ENCODE measurements at places on chromosomes 16 and 17.

GRCh38 chr17:66687570-66688284 is 147.2 kb upstream of the CACNG5 start:
- no peak for DNase-seq

DNA sequence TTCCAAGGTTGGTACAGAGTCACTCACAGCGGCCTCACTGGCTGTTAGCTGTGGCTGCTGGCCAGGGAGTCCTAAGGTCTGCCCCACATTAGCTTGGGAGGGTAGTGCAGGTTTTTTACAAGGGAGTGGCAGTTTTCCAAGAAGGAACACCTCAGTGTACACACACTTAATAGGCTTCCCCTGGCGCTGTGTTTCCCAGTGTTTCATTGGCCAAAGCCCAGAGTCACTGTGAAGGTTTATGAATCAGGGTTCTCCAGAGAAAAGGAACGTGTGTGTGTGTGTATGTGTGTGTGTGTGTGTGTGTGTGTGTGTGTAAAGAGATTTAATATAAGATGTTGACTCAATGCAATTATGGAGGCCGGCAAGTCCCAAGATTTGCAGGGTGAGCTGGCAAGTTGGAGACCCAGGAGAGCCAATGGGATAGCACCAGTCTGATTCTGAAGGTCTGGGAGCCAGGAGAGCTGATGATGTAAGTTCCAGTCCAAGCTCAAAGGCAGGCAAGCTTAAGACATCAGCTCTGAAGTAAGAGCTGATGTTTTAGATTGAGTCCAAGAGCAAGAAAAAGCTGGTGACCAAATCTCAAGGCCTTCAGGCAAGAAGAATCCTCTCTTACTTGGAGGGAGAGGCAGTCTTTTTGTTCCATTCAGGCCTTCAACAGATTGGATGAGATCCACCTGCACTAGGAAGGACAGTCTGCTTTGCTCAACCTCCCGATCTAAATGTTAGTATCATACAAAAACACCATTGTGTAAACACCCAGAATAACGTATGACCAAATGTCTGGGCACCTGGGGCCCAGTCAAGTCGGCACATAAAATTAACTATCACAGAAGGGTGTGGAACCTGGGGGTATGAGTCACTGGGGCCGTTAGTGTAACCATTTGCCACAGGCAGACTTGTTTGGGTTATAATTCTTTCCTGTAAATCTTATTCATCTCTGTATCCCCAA is 206.8 kb downstream of the PRKCA start:
- peak; percentile 49 for DNase-seq

DNA sequence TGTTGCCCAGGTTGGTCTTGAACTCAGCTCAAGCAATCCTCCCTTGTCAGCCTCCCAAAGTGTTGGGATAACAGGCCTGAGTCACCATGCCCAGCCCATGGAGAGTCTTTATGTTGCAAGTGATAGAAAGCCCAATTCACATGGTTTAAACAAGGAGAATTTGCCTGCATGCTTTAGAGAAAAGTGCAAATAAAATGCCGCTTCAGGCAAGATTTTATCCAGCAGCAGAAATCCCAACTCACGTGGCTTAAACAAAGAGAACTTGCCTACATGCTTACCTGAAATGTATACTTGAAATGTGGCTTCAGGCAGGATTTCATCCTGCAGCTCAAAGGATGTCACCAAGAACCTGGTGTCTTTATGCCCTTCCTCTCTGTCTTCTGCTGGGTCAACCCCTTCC is 28.8 kb upstream of the XYLT2 start:
- DNase-seq = no peak

DNA sequence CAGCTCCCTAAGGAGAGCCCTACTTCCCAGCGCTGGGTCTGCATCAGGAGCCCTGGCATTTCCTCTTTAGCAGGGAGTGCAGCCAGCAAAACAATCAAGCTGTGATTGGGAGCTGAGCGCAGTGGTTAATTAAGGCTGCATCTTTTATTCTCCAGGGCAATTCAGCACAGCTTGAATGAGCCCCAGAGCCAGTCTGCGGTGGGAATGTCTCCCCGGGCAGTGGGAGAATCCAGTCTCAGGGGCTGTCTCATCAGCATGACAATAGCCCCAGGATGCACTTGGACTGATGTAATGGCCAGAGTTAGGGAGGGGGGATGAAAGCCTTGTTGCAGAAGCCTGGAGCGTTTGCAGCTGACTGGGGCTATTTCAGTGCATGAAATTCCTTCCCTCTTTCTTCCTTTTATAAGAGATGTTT is 292.6 kb upstream of the SOX9 start:
- DNase-seq = peak; percentile 37

Measured in AG09319 (cell line).